ENCODE measurements at places on chromosomes 7 and 10. TPM values are rescaled to one million over a fixed set of nuclear protein-coding genes. Genes with fewer than 3 reads are reported as not detected.

The ZC3HAV1L gene
- total RNA-seq, result 11.7 TPM

The AMZ1 gene
- 0.86 TPM for total RNA-seq

The CH25H gene
- total RNA-seq, result 4.8 TPM

The HOXA10 gene
- total RNA-seq, result 30.6 TPM

The STOX1 gene
- total RNA-seq, result 0.11 TPM

The ADCYAP1R1 gene
- not detected for total RNA-seq

The SPDYE2 gene
- total RNA-seq, result not detected

The NAT16 gene
- 0.11 TPM for total RNA-seq

The KAZALD1 gene
- total RNA-seq, result 54.2 TPM

The ARMC3 gene
- total RNA-seq, result 0.65 TPM

The CCDC126 gene
- total RNA-seq, result 9.0 TPM

The HTR7 gene
- 0.11 TPM for total RNA-seq

The CFAP70 gene
- total RNA-seq, result 3.6 TPM

The TAS2R39 gene
- total RNA-seq, result not detected

The HOXA5 gene
- total RNA-seq, result 8.1 TPM

The SOSTDC1 gene
- total RNA-seq, result not detected

The CYP2C9 gene
- not detected for total RNA-seq

The ARHGEF35 gene
- total RNA-seq, result 7.1 TPM

The UCMA gene
- total RNA-seq, result not detected

The OTUD1 gene
- total RNA-seq, result 10.6 TPM

The SAP25 gene
- not detected for total RNA-seq

The LRRC4 gene
- total RNA-seq, result 0.39 TPM

The CDC123 gene
- 111 TPM for total RNA-seq

The CALML5 gene
- not detected for total RNA-seq

The TPST1 gene
- 58.7 TPM for total RNA-seq

The SORBS1 gene
- 2.6 TPM for total RNA-seq

The HSPA12A gene
- 13.9 TPM for total RNA-seq

The HOXA4 gene
- total RNA-seq, result 1.7 TPM

The OR2A5 gene
- not detected for total RNA-seq

The TSPAN14 gene
- 15.3 TPM for total RNA-seq

The AOC1 gene
- total RNA-seq, result not detected

The IL2RA gene
- total RNA-seq, result not detected

The LLCFC1 gene
- total RNA-seq, result not detected

The ZNF425 gene
- 7.0 TPM for total RNA-seq

The KLLN gene
- 0.39 TPM for total RNA-seq

The ZDHHC4 gene
- 63.0 TPM for total RNA-seq

The ABI1 gene
- total RNA-seq, result 93.6 TPM

The RBP3 gene
- not detected for total RNA-seq

The ATOH7 gene
- not detected for total RNA-seq

The SPDYE18 gene
- not detected for total RNA-seq

The PRLHR gene
- total RNA-seq, result not detected

The RAMP3 gene
- total RNA-seq, result 0.13 TPM

The LMOD2 gene
- total RNA-seq, result not detected

The AGAP9 gene
- 4.8 TPM for total RNA-seq

The CALU gene
- total RNA-seq, result 918 TPM

The HKDC1 gene
- total RNA-seq, result 0.54 TPM
